CD8-positive, alpha-beta memory T cell (primary cell): ENCODE measurements at places on chromosomes 12 and 14.

DNA sequence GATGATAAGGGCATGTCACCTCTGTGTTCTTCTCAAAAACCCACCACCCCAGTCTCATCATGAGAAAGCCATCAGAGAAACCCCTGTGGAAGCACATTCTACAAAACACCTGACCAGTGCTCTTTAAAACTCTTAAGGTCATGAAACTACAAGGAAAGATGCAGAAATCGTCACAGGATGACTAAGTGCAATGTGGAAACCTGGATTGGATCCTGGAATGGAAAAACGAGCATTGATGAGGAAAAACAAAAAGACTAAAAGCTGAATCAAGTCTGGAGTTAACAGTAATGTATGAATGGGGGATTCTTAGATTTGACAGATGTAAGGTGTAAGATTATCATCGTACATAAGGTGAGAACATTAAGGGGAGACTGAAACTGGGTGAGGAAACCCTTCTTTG lies 211.0 kb downstream of the TBX5 start:
- no peak for DNase-seq

- DNase-seq: no peak
Observed at GRCh38 chr14:64748521-64748920, 44.3 kb downstream of the PLEKHG3 start.

DNA sequence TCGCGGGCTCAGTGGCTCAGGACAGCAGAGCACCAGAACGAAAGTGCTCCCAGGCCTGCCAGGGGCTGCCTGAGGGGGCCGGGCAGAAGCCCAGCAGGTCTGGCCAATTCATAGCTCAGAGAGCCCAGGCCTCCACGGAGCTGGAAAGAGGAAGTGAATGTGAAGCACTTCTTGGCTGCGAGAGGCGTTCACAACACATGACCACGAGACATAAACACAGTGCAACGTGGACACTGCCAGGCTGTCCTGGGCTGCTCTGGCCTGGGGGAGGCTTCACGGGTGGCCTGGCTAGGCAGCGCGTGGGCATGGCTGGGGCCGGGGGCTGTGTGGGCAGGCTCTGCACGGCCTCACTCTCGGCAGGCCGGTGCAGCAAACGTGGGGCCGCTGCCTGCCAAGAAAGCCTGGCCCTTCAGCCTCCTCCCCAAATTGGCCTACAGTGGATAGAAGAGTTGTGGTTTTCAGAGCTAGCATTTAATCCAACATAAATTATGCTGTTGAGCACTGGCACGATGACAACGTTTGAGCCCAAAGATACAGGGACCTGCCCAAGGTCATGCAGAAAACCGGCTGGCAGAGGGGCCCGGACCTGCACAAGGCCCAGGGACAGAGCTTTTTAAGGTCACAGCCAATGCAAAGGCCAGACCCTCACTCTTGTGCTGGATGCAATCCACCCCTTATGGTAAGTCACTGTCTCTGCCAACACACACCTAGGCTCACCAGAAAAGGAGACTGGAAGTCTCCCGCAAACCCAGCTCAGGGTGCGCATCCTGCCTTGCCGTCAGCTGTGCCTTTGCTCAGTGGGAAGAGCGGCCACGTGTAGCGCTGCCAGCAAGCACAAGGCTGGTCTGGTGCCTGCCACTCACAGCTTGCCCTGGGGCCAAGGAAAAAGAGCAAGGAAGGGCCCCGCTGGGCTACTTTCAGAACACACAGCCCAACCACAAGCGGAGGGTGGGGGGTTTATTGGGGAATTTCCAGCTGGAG lies 8.6 kb downstream of the SLC25A29 start:
- no peak for DNase-seq

- no peak for DNase-seq
Observed at GRCh38 chr12:178829-179109, 35.2 kb downstream of the SLC6A12 start.

GRCh38 chr12:91108196-91108755 lies 3.0 kb downstream of the LUM start:
- no peak for DNase-seq

GRCh38 chr12:13127444-13127843 lies 24.0 kb upstream of the GSG1 start:
- DNase-seq: no peak

DNA sequence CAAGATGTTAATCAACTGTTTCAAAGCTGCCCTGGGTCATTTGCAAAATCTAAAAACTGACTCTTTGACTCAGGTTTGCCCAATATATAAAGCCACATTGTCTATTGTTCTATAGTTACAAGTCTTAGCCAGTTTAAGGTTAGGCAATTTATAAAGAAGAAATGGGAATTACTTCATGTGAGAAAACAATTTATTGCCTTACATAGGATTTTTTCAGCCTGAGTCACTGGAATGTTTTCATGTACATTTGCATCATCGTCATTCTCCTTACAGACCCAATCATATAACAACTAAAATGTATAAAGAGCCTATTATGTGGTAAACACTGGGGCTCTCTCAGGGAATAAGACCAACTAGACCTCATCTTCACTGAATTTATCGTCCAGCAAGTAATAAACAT lies 100.3 kb upstream of the PLEKHG7 start:
- no peak for DNase-seq
